A549 (cell line): ENCODE measurements at places on chromosomes 7 and 10. TPM values are rescaled to one million over a fixed set of nuclear protein-coding genes. Genes with fewer than 3 reads are reported as not detected.

Gene RPEL1
- polyA plus RNA-seq = 0.13 to 0.20 TPM (median 0.16 TPM) in 3 replicates

Gene SSBP1
- polyA plus RNA-seq = 430 to 464 TPM (median 453 TPM) in 3 replicates

Gene RHEB
- polyA plus RNA-seq = 102 to 112 TPM (median 110 TPM) in 3 replicates

Gene C7orf57
- polyA plus RNA-seq = 0.04 to 0.09 TPM (median 0.04 TPM) in 3 replicates

Gene INMT
- 0.03 TPM in 1 of 3 replicates, not detected in the others for polyA plus RNA-seq

Gene FAM237B
- polyA plus RNA-seq = not detected in 3 replicates

Gene GIMAP6
- not detected in 3 replicates for polyA plus RNA-seq

Gene RAPGEF5
- 0.03 to 0.09 TPM (median 0.05 TPM) in 3 replicates for polyA plus RNA-seq

Gene DNAJC1
- polyA plus RNA-seq = 17.6 to 19.3 TPM (median 19.2 TPM) in 3 replicates

Gene SFMBT2
- polyA plus RNA-seq = 8.8 to 10.2 TPM (median 9.6 TPM) in 3 replicates

Gene AKR1C4
- polyA plus RNA-seq = 0.37 to 0.58 TPM (median 0.54 TPM) in 3 replicates

Gene DTX2
- polyA plus RNA-seq = 52.7 to 59.1 TPM (median 52.7 TPM) in 3 replicates

Gene PDGFA
- polyA plus RNA-seq = 14.2 to 16.3 TPM (median 14.9 TPM) in 3 replicates

- no peak for DNase-seq
These were observed 382.5 kb upstream of the SORCS1 start for GRCh38 chr10:107546986-107547385.

- DNase-seq = no peak
These were observed 79.5 kb upstream of the PRSS58 start for GRCh38 chr7:142337054-142338001.

- peak; percentile 44 for DNase-seq
These were observed 32.0 kb downstream of the CUL2 start for GRCh38 chr10:35058134-35058533.

DNA sequence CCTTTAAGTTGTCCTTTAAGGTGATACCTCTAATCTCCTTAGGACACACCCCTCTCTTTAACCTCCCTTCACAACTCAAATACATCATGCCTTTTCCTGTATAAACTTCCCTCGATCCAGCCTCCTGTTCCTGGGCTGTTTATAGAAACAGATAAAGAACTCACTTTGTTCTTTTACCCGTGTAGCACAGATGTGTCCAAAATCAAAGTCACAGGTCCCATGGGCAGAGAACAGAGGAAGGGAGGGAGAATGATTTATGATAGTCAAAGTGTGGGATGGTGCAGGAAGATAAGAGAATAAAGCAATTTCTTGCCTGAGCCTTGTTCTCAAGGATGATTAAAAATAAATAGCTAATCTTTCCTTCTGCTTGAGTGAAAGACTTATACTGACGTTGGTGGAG lies 50.3 kb upstream of the CABCOCO1 start:
- DNase-seq = no peak

DNA sequence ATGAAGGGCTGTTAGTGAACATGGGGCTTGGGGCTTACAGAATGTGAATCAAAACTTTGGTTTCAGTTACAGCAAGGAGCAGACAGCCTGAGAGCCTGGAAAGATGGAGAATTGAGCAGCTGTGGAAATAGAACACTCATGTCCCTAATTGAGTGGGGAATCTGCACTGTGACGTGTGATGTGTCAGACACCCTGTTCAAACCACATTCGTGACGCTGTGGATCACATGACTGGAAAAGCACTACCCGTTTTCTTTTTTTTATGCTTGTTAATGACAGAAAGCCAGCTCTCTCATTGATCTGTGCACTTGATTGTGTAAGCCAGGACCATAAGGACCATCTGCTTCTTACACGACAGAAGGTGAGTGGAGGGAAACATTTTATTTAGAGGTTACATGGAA lies 15.1 kb upstream of the TBX20 start:
- no peak for DNase-seq

GRCh38 chr10:93573051-93573909 lies 6.8 kb downstream of the FFAR4 start:
- no peak for DNase-seq

- no peak for DNase-seq
These were observed 6.5 kb downstream of the NACAD start for GRCh38 chr7:45082031-45082830.

- DNase-seq = no peak
These were observed 523 bp upstream of the CDK1 start for GRCh38 chr10:60777696-60778213.

DNA sequence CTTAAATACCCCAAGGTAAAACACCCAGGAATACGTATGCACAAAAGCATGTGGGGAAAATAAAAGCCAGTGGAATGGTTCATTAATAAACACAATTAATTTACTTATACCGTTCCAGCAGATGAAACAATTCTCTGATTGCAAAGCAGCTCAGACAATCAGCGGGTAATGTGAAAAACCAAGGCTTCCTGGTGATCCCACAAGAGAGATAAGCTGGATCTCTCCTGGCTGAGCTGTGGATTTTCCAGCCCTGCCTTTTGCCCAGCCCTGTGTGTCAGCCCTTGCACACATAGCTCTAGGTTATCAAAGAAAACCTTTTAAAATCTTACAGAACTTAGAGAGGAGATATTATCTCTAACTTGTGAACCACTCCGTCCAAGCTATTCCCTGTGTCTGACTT lies 1010.7 kb upstream of the AUTS2 start:
- no peak for DNase-seq

GRCh38 chr7:13028825-13029099 lies 341.3 kb downstream of the ARL4A start:
- DNase-seq = no peak

GRCh38 chr10:36634916-36635315 lies 490.5 kb upstream of the ANKRD30A start:
- DNase-seq = no peak

DNA sequence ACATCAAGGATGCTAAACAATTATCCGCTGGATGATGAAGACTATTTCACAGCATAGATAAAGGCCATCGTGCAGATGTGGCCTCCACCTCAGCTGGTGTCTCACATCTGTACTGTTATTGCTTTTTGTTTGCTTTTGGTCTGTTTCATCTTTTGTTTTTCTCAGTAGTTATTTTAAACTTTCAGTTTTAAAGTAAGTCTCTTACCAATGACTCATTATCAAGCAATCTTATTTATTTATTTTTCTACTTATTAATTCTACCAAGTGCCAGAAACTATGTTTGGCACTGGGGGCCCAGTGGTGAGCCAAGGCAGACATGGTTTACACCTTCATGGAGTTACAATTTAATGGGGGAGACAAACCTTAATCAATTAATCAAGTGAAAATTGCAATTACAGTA lies 250.9 kb upstream of the TMEM72 start:
- no peak for DNase-seq

DNA sequence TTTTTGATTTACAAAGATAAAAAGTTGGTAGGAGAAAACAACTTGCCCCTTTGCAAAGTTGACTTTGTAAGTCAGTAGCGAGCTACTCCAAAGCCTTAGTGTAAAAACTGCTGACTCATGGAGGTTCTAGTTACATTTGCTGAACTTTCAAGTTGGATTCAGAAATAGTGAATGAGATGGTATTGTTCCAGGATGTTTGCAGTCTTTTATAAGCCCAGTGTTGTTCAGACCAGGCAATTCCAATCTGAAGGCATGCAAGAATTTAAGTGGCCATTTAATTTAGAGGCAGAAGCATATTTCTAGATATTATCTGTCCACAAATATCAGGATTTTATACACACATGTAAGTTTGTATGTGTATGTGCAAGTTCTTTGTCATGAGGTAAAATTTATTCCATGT lies 21.6 kb downstream of the TES start:
- DNase-seq = peak; percentile 58
